ENCODE measurements at places on chromosomes 7 and 10.

- DNase-seq, result peak; percentile 32
These were observed 51.0 kb upstream of the NKX6-2 start for GRCh38 chr10:132836832-132837540.

GRCh38 chr7:112206238-112206990 is at the start of the genes DOCK4 and ZNF277:
Gene DOCK4 (minus strand): TSS chr7:112206399. CDS start chr7:112206138, 261 bp downstream.
Gene ZNF277 (plus strand): TSS chr7:112206695. CDS start chr7:112206717, 22 bp downstream.
- DNase-seq, result peak; percentile 98

GRCh38 chr10:131205556-131205955 is 106.0 kb downstream of the TCERG1L start:
- no peak for DNase-seq

DNA sequence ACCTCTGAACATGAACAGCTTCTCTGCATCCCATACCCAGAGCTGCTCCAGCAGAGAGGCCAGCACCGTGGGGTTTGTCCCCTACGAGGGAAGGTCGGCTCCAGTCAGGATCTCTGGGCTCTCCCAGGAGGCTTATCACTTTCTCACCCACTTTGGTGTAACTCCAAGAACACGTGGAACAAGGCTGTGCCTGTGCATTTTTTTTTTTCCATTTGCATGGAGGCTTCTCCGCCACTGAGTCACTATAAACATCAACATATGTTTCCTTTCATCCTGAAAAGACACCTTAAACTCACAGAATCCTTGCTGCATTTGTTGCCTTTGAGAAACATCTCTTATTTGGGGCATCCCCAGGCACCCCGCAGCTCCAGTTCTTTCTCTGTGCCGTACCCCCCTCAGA is 29.4 kb upstream of the ECHDC3 start:
- no peak for DNase-seq

DNA sequence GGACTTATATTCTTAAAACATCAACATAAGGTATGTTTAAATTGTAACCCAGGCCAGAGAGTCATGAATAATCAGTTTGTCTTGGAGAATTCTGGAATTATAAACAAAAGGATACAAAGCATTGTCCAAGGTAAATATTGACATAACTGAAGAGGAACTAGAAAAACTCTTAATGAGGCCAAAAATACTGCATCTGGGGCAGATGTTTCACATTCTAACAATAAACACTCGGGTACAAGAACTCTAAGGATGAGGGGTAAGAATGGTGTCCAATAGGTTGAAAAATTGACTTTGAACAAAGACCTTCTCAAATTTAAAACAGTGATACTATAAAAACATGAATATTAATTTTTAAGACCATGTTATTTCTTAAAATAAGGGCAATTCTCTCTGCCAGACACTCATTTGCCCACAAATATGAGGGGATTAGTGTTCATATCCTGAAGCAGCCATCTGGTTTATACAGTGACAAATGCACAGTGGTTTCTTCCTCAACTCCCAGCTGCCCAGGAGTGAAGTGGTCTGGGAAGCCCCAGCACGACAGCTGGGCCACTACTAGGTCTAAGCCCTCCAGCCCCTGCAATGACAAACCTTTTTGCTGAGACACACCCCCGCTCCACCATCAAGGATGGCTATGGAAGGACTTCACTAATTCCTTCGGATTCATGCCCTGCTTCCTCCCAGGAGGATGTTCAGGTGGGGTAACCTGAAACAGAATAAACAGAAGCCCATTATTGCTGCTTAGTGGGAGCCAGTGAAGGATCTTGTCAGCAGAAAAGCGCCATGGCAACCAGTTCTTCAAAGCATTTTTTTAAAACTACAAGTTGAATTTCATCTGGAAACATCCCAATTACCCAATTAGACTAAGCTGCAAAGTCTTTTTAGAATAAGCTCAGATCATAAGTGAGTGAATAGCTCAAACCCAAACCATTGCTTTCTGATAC is 107.5 kb upstream of the ARID5B start:
- DNase-seq, result no peak

DNA sequence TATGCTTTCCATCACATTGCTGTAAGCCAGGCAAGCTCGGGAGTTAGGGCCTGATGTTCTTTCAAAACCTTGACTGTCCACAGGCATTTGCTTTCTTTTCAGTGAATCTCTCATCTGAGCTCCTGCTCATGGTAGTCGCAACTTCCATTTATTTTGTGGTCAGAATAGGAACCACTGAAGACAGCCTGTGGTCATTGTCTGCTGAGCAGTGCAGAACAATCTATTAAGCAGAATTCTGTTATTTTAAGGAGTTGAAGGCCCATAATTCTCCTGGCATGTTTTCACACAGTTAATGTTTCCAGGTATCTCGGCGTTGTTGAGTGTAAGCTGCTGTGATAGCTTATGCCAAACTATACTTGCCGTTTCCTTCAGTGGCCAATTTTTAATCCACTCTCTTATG is 491.1 kb upstream of the AKR1E2 start:
- no peak for DNase-seq

GRCh38 chr10:123551259-123551658 is 114.9 kb upstream of the GPR26 start:
- DNase-seq, result no peak

GRCh38 chr10:48748573-48748972 is 63.9 kb downstream of the WDFY4 start:
- DNase-seq, result no peak

- no peak for DNase-seq
These were observed 517.0 kb downstream of the INHBA start for GRCh38 chr7:41185851-41186250.

DNA sequence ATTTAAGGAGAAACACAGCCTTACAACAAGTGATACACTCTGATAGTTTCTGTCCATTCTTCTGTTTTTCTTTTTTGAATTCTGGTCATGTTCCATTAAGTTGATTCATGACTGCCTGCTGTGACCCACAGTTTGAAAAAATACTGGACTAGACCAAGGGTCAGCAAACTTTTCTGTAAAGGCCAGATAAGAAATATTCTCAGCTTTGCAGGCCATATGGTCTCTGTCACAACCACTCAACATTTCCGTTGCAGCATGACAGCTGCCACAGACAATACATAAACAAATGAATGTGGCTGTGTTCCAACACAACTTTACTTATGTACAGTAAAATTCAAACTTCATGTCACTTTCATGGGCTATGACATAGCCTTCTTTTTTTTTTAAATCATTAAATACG is 156.7 kb downstream of the PLXNA4 start:
- DNase-seq, result no peak

- DNase-seq, result no peak
These were observed at the start of gene NOS3 for GRCh38 chr7:150990416-150991186. Gene NOS3 (plus strand): TSS chr7:150991017. CDS start chr7:150993804, 2,787 bp downstream.

DNA sequence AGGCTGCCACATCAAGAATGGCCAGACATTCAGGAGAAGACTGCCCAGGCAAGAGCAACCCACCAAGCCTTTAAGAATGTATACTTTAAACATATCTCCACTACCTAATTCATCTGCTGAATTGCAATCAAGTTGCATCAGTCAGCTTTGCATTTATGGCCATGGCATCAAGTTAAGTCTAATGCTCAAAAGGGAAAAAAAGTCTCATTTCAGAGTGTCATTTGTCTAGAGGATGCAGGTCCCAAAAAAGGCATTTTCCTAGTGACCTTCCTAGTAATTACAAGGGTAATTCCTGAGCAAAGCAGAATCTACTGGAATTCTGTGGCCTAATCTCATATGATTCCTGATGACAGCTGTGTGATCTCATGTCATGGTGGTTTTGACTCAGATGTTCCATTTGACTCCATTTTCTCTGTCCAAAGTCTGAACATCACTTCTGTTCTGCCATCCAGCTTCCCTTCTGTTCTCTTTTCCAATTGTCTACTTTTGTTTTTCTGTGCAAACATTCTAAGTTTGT is 7.3 kb upstream of the CABCOCO1 start:
- DNase-seq, result no peak

DNA sequence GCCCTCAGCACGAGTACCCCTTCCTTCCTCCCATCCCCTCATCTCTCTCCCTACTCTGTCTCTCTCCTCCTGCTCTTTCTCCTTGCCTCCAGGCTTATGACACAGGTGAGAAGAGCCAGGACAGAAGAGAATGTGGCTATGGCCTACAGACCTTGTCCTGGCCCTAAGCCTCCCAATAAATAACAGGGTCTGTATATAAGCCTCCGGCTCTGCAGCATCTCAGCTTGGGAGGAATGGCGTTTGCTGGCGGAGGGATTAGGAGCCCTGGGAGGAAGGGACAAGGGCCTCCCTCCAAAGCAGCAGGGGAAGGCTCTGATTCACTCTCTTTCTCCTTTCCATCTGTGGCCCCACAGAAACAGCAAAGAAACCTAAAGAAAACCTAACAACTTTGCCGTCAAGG is 45.8 kb downstream of the COL13A1 start:
- no peak for DNase-seq

- no peak for DNase-seq
These were observed 18.9 kb downstream of the NOD1 start for GRCh38 chr7:30459591-30460245.

DNA sequence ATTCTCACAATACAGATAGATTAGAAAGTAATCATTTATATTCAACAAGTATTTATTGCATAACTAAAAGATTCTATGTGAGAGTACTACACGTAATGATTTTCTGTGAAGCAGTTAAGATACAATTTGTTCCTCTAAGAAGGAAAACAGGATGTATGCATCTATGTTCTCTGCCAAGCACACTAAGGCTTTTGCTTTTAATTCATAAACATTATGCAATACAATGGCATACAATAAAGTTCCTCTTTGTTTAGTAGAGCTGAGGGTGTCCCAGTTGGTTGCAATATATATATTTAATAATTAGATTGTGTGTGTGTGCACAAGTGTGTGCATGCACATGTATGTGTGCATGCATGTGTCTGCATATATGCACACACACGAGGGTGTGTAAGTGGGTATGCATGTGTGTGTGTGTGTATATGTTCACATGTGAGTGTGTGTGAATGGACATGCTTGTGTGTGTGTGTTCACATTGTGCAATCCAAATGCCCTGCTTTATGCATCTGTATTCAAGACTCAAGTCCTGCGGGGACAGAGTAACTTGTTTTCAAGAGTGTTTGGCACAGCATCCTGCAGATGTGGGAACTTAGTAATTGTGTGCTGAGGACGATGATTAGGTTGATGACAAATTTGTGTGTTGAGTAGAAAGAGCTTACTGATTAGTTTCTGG is 481.5 kb upstream of the KLF6 start:
- DNase-seq, result no peak

DNA sequence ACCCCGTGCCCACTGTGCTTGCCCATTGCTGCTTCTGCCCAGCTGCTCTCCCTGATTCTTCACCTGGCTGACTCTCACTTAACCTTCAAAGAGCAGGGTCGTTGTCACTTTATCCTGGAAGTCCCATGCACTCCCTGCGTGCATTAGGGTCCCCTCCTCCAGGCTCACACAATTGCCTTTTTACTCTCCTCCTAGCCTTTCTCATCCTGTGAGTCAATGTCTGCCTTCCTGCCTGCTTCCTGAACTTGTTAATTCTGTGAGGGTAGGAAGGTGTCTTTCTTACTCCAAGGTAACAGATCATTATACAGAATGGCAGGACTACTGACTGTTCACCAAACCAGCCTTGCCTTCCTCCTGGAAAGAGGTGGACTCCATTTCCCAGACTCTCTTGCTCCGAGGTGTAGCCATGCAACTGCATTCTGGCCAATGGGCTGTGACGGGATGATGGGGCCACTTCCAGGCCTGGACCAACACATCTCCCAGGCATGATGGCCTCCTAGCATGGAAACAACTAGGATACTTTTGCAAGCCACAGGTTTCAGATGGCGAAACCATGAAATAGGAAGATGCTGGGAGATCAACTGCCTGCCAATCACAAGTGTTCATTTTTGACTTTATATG is 54.7 kb downstream of the ARHGAP22 start:
- no peak for DNase-seq

GRCh38 chr10:73537288-73537687 is 41.5 kb upstream of the PPP3CB start:
- DNase-seq, result no peak

All from hematopoietic multipotent progenitor cell treated with erythropoietin and hydrocortisone succinate and interleukin-3 and kit ligand, for 17 days (in vitro differentiated cells).